ENCODE measurements at places on chromosomes 1 and 21.
A peak's percentile ranks its signal among the peaks of the same experiment; 100 is the strongest.

GRCh38 chr1:25590096-25590824 is 26.3 kb upstream of the MAN1C1 start:
- no peak for DNase-seq

DNA sequence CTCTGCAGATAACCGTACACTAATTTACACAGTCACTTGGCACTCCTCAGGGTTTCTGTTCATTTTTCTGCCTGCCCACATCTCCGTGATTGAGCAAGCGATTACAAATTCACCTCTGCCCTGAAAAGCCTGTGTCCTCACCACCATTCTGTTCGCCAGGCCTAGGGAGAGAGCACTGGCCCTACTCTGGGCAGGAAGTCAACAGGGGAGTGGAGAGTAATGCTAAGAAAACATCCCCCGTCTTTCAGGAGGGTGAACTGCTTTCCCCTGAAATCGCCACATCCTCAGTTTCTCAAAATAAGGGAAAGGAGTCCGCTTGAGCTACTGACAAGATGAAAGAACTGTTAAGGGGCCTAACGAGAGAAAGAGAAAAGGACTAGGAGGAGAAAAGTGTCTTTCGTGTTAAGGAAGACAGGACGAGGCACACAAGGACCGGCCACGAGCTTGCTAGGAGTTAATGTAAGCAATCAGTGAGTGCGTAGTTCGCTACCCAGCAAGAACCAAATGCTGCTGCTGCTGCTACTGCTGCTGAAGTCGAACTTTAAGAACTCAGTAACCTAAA is 632 bp downstream of the PEX19 start:
- DNase-seq, result no peak

GRCh38 chr1:97004054-97004453 is 282.5 kb downstream of the PTBP2 start:
- no peak for DNase-seq

DNA sequence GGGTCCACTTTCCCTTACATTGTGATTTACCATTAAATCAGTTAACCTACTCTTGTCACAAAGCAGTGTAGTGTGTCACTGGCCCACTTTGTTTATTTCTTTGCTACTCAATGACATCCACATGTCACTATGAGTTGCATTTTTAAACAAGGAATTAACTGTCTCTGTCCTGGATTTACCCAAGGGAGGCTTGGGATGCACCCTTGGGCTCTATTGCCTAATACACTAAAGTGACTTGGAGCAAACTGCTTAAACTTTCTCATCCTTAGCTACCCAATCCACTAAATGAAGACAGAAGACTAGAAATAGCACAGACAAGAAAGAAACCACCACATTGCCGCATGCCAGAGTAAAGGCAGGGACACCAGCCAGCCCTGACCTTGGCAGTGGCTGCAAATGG is 136.2 kb upstream of the TIAM1 start:
- no peak for DNase-seq

DNA sequence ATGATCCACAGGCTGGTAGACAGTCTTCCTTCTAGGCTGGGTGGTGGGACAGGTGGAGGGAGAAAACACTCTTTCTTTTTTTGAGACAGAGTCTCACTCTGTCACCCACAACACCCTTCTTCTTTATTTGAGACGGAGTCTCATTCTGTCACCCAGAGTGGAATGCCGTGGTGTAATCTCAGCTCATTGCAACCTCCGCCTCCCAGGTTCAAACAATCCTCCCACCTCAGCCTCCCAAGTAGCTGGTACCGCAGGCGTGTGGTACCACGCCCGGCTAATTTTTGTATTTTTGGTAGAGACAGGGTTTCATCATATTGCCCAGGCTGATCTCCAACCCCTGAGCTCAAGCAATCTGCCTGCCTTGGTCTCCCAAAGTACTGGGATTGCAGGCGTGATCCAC is 2.9 kb downstream of the GPR37L1 start:
- DNase-seq, result no peak

- peak; percentile 93 for DNase-seq
Observed at GRCh38 chr1:100463791-100464424, 74.0 kb upstream of the GPR88 start.

DNA sequence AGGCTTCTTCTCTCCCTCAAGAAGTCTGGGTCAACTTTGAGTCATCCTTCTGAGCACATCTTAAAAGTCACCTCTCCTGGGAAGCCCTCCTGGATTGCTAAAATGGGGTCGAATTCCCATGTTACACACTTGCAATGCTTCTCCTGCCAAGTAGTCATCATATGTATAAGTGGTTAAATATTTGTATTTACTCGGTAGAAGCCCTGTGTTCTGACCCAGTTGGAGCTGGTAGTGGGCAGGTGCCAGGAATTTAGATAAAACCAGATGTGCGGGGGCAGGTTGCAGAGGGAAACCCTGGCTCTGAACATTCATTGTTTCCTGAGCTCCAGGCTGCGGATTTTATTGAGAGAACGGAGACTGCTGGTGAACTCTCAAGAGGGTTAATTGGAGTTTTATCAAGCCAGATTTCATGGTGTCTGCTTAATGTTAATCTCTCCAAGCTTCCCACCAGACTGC is 52.8 kb upstream of the RPL11 start:
- no peak for DNase-seq

- no peak for DNase-seq
Observed at GRCh38 chr1:62809788-62810187, 25.9 kb downstream of the ATG4C start.

- DNase-seq, result no peak
Observed at GRCh38 chr1:19361611-19362147, 49.6 kb downstream of the SLC66A1 start.

GRCh38 chr1:46719689-46720088 is 775 bp upstream of the EFCAB14 start:
- DNase-seq, result no peak

- peak; percentile 38 for DNase-seq
Observed at GRCh38 chr1:185646202-185646683, 87.9 kb upstream of the HMCN1 start.

- DNase-seq, result no peak
Observed at GRCh38 chr1:218991089-218991488, 182.6 kb upstream of the LYPLAL1 start.

DNA sequence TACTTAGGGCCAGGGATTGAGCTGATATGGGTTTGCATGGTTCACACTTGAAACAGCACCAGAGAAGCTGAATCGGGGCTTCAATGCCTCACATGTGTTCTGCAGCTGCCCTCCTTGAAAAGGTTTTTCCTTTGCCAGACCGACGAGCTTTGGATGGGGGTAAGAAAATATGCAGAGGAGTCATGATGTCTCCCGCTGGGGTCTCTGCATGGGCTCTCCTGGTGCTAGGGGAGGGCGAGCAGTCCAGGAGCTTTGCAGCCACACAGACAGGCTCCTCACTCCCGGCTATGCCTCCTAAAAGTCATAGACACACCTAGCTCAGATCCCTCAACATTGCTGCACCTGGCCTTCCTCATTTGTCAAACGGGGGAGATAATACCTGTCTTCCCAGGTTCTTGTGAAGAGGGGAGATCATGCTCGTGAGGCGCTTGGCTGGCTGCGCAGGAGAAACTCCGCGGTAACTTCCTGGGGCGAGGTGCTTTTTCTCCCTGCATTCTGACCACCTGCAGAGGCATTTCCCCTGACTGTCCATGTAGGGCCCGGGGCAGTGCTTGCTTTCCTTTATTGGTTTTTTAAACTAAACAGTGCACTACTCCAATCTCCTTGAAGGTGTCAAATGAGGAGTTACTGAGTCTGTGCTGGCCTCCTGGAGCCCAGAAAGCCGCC is 112.4 kb downstream of the PLXNA2 start:
- DNase-seq, result no peak

- DNase-seq, result no peak
Observed at GRCh38 chr1:89085781-89086180, 20.8 kb upstream of the GBP1 start.

DNA sequence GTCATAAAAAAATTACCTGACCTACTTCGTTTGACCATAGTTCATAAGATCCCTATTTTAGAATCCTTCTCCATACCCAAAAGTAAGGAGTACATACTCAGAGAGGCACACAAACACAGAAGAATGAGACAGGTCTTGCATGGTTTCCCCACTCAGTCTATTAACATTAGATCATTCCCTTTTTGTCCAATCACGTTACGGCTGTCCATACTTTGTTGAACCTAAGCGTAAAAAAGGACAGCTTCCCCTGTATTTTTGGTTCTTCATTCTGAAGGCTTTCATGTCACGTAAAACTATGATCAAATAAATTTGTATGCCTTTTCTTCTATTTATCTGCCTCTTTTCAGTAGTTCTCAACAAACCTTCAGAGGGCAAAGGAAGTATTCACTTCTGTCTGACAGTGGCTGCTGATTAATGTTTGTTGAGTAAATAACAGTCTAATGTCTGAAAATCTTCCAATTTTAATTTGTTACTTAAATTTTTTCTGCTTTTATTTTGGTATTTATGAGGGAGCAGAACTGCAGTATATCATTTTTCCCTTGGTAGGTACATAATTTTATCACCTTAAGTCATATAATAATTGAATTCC is 16.4 kb downstream of the PKN2 start:
- no peak for DNase-seq

DNA sequence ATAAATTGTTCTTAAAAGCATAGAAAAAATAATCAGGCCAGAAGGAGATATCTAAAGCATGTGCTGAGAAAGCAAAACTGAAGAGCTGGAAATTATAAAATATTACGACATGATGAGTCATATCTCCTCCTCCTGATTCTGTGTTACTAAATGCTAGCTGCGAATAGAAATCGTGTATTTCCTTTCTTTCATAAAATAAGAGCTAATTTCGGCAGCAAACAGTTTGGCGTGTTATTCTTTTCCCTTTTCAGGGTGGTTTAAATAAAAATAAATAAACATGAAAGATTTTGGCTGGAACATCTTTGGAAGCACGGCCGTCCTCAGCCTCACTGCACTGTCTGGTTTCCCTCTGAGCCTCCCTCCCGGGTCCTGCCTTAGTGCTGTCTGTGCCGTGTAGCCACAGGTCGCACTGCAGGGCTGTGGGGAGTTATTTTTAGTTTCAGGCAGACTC is 56.0 kb downstream of the ADARB1 start:
- no peak for DNase-seq

DNA sequence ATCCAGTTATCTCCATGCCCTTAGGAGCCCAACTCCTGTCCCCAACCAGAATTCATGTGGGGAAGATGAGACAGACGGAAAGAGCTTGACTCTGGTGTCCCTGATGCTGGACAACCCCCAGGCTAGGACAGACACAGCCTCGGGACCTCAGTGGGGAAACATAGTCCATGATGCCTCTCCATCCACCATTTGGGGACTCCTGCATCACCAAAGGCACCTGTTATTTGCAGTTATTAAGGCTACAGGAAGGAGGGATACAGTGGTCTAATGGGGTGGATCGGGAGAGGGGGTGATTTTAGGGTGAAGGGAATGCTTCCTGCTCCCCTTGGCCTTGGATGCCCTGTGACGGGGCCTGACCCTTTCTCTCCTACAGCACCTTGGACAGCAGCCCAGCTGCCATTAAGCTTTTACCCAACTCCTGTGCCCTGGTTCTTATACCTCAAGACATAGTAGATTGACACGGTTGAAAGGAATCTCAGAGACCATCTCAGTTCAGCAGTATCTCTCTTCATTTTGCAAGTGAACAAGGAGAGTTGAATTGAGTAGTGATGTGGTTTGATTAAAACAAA is 111.6 kb downstream of the MATN1 start:
- DNase-seq, result no peak

DNA sequence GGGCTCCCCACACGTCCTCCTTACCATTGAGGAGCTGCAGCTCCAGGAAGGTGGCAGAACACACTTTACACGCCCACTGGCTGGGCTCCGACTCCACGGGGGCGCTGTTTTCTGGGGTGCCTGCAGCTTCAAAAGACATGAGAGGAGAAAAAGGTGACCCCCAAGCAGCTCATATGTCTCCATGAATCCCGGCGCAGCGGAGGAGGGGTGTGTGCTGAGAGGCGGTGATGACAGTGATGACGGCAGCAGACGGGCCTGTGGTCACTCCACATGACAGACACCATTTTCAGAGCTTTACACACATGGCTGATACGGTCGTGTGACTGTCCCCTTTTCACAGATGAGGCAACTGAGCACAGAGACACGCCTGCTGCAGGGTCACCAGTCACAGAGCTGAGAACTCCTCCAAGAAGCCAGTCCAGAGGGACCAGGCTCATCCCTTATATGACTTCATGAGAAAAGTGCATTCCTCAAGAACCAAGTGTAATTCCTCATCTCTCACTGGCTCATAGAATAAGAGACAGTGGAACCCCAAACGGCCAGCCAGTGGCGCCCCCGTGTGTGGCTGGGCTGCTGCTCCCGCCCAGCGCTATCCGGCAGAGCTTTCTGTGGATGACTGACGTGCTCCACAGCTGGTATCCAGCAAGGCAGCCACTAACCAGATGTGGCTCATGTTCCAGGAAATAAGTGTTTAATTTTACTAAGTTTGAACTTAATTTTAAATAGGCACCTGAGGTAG is 31.9 kb downstream of the PRDM15 start:
- DNase-seq, result no peak

- no peak for DNase-seq
Observed at GRCh38 chr1:195806060-195806459, 802.2 kb downstream of the KCNT2 start.

DNA sequence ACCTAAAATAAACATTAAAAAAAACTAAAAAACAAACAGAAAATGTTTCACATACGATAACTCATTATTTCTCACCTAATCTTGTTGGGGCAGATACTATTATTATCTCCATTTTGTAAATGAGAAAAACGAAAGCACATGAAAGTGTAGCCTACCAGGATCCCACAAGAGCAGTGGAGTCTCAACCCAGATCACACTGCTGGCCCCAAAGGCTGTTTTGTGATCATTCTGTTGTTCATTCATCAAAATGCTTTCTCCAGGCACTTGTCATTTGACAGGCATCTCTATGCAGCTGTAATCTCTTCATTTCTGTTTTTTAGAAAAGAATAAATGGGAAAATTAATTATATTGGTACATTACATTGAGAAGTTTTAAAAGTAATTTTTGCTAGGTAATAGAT is 67.5 kb downstream of the AK5 start:
- DNase-seq, result peak; percentile 17

DNA sequence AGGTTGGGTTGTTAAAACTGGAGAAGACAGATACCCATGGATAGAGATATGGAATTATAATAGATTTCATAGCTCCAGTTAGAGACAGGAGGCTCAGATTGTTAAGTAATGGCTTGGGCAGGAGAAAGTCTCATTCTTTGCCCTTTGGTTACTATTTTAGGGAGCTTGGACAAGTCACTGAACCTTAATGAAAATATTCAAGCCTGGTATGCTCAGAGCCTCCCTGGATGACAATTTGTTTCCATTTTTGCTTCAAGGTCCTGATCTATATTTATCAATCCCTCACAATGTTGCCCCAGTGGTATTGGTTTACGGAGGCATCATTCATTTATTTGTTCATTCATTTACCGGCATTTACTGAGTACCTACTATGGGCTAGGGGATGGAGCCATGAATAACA is 37.5 kb downstream of the RCSD1 start:
- no peak for DNase-seq

- DNase-seq, result no peak
Observed at GRCh38 chr1:13652238-13652637, 47.8 kb upstream of the PRDM2 start.

GRCh38 chr1:239930686-239931262 is 160.9 kb upstream of the FMN2 start:
- no peak for DNase-seq
